ENCODE measurements at places on chromosomes 7 and 10.

- no peak for DNase-seq
Observed at GRCh38 chr10:101446947-101447346, 93.0 kb downstream of the BTRC start.

- DNase-seq = no peak
Observed at GRCh38 chr10:126598009-126598408, 72.5 kb downstream of the C10orf90 start.

DNA sequence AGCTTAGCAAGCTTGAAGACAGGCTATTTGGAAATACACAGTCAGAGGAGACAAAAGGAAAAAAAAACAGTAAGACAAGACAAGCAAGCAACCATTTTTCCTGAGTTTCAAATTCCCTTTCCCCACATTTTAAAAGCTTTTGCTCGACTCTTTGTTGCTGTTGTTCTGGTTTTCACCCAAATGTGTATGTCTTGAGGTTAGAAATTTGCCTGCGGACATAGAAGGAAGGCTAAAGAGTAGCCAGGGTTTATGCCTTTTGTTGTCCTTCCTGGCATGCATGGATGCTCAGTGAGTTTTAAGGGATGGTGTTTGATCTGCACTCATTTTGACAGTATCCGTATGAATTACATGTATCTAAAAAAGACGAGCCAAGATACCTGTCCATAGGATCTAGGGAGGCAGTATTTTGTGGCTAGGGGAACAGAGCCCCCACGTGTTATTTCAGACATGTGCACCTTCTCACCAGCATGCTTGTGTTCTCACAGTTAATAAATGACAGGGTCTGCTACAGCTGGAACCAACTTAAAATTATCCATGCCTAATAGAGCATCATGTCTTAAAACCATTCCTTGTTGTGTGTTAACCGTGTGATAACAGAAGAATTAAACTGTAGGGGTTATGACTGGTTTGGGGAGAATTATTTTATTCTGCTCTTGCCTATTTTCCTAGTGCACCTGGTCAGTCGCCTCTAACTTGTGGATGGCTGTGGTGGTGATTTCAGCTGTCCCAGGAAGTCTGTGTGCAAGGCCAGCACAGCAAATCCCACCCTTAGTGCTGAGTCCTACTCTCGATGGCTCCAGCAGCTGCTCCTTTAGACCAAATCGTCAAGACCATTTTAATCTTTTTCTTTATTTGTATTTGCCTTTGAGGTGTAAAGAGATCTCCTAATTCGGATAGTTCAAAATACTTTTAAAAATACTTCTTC is 9.1 kb downstream of the WIPF3 start:
- DNase-seq = no peak

- DNase-seq = no peak
Observed at GRCh38 chr10:111435871-111436270, 359.0 kb downstream of the ADRA2A start.

DNA sequence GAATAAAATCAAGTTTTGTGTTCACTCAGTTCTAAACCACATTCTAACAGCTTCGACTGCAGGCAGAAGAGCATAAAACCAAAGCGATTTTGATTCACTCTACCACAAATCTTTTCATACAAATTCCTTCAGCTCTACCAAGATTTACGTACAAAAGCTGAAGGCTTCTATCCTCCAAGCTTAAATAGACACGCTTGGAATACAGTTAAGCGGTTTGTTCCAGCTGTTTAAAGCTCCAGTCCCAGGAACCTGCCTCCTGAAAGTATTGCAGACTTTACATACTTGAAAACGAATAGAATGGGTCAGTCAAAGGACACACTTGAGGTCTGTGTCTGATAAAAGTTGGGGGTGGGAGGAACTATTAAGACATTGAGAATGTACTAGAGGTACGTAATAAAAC is 102.9 kb downstream of the MPP7 start:
- DNase-seq = no peak

DNA sequence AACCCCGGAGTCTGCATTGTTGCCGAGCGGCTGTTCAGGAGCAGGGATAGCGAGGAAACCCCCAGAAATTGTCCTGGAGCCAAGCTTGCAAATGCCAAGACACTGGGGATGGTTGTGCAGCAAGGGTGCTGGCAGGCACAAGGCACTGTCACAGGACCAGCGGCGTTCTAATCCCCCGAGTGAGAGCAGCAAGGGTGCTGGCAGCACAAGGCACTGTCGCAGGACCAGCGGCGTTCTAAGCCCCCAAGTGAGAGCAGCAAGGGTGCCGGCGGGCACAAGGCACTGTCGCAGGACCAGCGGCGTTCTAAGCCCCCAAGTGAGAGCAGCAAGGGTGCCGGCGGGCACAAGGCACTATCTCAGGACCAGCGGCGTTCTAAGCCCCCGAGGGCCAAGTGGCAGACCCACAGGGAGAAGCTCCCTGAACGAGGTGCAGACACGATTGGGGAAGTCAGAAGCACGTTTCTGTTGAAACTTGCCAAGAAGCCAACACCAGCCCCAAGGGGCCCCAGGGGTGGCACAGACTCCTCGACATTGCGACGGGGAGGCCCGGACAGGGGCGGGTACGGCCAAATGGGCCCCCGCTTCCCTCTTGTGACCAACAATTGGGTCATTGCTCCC is 40.4 kb upstream of the INPP5A start:
- no peak for DNase-seq

DNA sequence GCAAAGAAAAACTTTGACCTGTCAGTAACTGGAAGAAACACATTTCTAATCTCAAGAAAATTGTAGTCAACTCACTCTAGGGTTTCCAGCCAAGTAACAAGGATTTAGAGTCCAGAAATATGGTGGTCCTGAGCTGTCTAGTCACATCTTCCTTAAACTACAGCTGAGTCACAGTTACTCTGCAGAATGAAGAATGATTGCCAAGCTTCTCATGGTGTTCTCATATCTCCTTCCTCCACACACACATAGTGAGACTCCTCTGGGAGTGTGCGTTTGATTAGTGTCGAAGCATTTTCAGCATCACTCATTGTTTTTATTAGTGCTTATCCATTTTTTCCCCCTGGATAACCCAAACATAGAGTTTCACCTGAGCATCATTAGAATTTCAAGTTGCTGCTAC is 93.1 kb upstream of the CXCL12 start:
- DNase-seq = no peak

GRCh38 chr7:22572292-22572691 is 72.3 kb upstream of the STEAP1B start:
- no peak for DNase-seq

DNA sequence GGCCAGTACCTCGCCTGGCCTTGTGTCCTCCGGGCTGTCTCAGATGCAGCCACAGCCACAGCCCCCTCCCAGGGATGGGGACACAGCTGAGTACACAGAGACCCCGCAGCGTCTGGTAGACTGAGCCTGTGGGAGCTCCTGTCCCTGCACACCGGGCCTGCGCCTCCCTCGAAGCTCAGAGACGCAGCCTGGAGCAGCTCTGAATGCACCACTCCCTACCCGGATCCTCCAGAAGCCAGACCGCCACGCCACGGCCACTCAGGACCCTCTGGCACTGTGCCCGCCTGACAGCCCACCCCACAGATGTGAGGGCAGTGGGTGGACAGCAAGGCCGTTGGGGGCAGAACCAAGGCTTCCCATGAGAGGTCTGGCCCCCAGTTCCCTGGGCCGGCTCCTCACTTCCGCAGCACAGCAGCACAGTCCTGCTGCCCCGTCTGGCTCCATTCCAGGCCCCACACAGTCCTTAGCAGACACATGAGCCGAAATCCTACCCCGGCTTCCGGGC is 40.8 kb downstream of the PAPOLB start:
- DNase-seq = no peak

DNA sequence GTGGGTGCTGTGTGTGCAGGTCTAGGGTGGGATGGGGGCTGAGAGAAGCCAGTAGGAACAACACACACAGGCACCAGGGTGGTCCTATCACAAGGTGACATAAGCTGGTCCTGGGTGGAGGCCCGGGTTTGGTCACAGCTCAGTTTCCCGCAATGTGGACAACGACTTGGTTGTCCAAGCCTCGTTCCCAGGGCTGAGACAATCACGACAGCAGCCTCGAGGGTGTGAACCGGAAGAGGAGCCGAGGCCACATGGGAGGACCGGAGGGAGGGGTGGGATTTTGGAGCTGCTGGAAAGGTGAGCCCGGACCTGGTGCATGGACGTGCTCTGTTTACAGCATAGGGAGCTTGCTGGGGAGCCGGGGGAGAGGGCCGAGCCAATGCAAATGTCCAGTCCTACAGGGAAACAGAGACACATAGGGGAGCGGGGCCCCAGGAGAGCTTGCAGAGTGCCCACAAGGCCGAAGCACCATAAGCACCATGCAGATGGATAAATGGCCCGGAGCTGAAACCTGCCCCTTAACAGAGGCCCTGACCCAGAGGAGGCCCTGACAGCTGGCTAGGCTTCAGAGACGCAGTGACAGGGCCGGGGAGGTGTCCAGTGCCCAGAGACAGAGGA is 92.8 kb downstream of the PRKAG2 start:
- DNase-seq = no peak

- DNase-seq = no peak
Observed at GRCh38 chr10:119396008-119396708, 146.4 kb downstream of the RGS10 start.

GRCh38 chr7:25795824-25796235 is 356.2 kb upstream of the NFE2L3 start:
- DNase-seq = no peak

Data from bone marrow (tissue), 2 donors.